Heart right ventricle (tissue), 16 donors: ENCODE measurements at places on chromosomes 5 and 9. TPM values are rescaled to one million over a fixed set of nuclear protein-coding genes. Genes with fewer than 3 reads are reported as not detected.
A peak's percentile ranks its signal among the peaks of the same experiment; 100 is the strongest.

- DNase-seq = no peak
Observed at GRCh38 chr5:34533582-34534522, 122.3 kb upstream of the RAI14 start.

DNA sequence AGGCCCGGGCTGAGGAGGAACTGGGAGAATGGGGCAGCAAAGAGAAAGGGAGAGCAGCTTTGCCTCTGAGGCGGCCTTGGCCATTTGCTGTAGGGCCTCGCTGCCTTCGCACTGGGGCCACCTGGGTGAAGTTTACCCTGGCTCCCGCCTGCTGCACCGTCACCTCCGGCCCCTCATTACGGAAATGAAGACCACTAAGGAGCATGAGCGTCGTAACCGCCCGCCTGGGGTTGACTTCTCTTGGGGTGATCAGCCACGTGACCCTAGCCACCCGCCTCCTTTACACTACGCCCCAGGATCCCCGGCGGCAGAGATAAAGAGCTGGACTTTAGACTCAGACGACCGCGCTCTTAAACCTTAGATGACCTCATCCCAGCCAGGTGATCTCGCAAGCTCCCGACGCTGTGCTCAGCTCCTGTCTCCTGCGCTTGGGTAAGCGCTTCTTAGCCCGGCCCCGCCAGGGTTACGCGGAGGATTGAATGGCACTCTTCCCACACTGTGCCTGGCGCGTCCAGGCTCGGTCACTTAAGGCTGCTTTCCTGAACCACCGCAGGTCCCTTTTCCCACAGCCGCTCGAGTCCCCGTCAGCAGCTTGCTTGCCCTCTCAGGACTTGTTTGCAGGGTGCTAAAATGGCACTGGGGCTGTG is 107.9 kb upstream of the LARP1 start:
- peak; percentile 43 for DNase-seq

Gene ADAMTS16
- polyA plus RNA-seq = 0.01 TPM

Gene ANKRD34B
- polyA plus RNA-seq = not detected

- DNase-seq = no peak
Observed at GRCh38 chr5:146527785-146528184, 11.8 kb upstream of the GPR151 start.

GRCh38 chr9:89225587-89225986 is 47.0 kb upstream of the SHC3 start:
- no peak for DNase-seq

Gene RBM22
- polyA plus RNA-seq = 28.8 TPM
